ENCODE measurements at places on chromosomes 11 and 22.
A peak's percentile ranks its signal among the peaks of the same experiment; 100 is the strongest.

DNA sequence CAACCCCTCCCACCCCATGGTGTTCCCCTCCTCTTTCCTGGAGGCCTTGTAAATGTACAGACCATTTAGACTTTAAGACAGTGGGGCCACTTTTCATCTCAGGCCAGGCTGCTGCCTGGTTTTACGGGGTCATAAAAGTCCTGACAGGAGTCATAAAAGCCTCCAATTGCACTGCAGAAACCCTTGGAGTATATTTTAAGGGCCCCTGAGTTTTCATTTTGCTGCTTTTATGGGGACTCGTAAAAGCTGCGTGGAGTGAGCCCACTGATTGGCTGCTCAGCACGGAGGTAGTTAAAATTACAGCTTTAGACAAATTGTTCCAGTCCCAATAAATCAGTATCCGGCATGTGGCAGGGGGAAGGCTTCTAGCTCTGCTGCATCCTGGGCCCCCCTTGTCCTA is 627.6 kb downstream of the NTM start:
- no peak for DNase-seq

DNA sequence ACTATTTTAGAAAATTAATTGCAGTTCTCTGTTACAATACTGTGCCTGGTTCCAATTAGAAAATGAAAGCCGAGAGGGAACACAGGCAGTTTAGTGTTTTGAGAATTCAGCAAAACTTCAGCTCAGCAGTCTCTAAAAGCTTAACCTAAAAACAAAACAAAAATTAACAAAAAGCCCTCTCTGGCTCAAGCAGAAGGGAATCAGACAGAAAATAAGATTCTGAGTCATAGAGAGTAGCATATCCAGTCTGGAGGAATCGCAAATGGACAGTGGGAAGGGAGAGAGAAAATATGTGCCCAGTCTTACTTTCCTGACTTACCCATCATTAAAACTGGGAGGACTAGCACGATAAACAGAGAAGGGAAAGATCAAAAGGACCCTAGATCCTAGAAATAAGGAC is 38.1 kb upstream of the CHRM4 start:
- DNase-seq, result no peak

- DNase-seq, result no peak
Observed at GRCh38 chr11:13926981-13927380, 35.5 kb upstream of the SPON1 start.

DNA sequence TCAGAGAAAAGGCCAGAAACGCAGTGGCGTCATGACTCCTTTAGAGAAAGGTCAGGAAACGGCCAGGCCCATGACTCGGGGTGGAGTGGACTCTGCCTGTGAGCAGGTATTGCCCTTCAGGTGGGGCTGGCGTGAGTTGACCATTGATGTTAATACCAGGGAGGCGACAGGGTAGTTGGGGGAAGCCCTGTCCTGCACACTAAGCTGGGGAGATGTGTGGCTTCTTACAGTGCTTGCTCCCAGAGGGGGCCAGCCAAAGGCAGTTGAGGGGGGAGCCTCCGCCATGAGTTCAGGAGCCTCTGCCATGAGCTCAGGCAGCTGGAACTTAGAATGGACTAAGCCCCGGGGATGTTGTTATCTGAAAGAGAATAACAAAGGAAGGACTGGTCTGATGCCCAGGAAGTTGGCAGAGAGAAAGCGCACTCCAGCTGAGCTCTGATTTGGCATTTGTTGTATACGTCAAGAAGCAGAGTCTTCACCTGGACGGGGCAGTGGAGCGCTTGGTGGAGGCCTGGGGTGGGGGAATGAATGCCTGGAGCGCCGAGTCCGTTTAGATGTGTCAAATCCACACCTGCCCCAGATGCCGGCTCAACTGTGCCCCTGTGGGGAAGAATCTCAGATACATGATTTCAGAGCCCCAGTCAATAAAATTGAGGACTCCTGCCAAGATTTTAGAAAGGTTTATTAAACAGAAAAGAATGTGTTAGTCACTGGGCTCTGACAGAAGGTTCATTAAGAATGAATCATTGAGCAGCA is 222.5 kb downstream of the TBC1D22A start:
- DNase-seq, result no peak

DNA sequence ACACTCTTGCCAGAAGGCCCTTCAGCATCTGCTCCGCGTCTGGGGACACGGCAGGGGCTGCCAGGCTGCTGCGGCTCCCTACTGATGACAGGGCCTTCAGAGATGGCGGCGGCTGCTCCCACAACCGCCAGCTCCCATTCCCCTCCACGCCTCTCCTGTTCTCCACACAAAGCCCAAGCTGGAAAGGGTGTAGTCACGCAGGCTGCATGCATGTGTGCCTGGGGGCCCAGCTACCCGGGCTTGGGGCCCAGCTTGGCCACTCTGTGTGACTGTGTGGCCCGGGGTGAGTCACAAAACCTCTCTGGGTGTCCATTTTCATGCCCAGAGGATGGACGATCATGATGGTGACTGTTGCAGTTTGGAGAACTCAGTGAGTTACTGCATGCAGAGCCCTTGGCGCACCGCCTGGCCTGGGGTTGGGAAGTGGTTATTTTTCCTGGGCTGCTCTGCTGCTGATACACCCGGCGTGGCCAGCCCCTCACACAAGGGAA is 31.7 kb upstream of the PARVB start:
- DNase-seq, result no peak

GRCh38 chr11:10409207-10409661 is 45.8 kb upstream of the AMPD3 start:
- DNase-seq, result no peak

DNA sequence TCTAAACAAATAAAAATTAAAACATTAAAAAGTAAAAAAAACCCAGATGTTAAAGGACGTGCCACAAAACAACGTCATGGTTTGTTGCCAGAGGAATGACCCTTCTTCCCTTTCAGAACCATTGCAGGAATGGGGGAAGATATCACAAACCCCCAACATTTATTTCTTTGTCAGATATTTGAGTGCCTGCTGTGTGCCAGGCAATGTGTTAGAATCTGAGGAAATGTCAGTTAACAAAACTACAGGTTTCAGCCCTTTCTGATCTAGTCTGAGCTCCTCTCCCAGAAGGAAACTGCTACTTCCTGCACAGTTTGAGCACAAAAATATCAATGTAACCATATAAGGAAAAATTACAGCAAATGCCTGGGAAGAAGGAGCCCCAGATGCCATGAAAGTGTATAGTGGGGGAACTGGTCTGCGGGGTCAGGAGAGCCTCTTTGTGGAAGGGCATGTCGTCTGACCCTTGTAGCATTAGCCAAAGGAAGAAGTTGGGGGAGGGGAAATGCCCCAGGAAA is 7.1 kb upstream of the NHERF4 start:
- no peak for DNase-seq

DNA sequence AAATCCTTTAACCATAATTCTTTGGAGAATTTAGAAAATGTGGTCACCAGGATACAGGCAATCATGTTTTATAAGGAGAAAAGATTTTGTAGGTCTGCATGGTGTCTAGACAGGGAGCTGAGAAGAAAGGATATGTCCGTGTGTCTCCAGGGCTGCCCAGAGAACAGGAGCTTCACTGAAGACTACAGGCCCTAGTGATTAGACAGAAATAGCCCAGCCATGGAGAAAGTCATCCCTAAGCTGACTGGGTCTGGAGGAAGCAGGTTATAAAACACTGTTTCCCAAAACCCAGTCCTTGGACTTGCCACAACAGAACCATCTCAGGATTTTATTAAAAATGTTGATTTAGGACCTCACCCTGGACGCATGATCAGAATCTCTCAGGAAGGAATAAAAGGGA is 84.4 kb downstream of the GALNT18 start:
- no peak for DNase-seq

GRCh38 chr11:877565-877964 is 33.0 kb downstream of the CHID1 start:
- no peak for DNase-seq

GRCh38 chr22:25447067-25447685 is 117.3 kb upstream of the GRK3 start:
- DNase-seq, result no peak

GRCh38 chr11:65856689-65857499 is 1.1 kb downstream of the CFL1 start:
- DNase-seq, result peak; percentile 69

Measured in GM12892 (cell line).